NCI-H1694 treated with DMSO at 0.1 percent for 48 hours (cell line): ENCODE measurements at places on chromosomes 2 and 18.

- DNase-seq, result no peak
Measured at GRCh38 chr18:10923551-10924070, 225.8 kb downstream of the PIEZO2 start.

DNA sequence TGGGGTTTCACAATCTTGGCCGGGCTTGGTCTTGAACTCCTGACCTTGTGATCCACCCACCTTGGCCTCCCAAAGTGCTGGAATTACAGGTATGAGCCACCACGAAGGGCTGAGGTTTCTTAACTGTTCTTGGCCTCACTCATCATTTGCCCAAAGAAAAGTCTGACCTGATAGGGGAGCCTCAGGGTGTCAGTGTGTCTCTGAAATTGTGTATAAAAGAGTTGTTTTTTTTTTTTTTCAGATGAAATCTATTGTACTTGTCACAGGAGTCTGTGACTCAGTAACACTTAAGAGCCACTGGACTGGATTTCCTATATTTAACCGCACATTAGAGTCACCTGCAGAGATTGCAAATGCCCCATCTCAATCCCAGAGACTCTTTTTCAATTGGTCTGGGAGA, 16.9 kb downstream of the PMAIP1 start:
- DNase-seq, result no peak

DNA sequence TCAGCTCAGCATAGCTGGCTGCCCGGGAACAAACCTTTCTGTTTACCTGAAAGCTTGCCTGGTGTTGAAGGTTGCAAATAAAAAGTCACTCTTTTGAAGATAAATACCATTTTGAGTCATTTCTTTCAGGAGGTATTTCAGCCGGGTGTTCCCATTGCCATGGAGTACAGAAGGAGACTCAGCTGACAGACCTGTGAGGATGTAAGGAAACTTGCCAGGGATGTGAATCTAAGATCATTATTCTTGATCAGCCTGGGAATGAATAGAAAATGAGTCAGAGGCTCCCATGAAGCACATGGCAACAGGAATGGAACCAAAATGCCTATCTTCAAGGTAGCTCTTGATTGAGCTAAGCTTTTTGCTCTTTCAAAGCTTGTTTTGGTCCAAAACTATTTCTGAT, 231.2 kb downstream of the CYRIA start:
- DNase-seq, result no peak

DNA sequence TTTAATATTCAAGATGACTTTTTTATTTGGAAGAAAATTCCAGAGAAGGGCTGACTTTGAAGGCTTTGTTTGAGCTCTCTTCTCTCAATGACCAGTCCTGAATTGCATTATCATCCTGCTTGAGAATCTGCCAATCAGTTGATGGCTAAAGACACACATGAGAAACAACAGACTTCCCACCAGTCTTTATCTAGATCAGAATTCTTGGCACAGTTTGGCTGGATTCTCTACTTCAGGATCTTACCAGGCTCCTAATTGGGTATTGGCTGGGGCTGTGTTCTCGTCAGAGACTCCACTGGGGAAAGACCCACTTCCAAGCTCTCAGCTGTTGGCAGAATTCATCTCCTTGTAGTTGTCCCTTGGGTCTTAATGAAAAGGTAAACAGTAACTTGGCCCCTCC, 86.0 kb downstream of the WDSUB1 start:
- no peak for DNase-seq

DNA sequence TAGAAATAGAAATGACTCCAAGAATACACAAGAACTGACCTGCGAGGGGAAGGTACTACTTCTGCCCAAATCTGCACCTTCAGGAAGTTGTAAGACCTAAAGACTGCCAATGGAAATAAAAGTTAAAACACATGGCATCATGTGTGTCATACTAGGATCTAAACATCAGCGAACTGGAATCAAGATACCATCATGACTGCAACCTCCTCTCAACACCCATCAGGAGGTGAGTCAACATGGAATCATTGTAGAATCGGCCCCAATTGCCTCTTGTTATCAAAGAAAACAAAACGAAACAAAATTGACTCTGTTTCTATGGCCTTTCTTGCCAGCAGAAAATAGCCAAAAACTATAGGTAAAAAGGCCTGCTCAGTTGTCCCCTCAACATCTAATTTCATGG, 15.1 kb downstream of the RDH14 start:
- DNase-seq, result no peak

DNA sequence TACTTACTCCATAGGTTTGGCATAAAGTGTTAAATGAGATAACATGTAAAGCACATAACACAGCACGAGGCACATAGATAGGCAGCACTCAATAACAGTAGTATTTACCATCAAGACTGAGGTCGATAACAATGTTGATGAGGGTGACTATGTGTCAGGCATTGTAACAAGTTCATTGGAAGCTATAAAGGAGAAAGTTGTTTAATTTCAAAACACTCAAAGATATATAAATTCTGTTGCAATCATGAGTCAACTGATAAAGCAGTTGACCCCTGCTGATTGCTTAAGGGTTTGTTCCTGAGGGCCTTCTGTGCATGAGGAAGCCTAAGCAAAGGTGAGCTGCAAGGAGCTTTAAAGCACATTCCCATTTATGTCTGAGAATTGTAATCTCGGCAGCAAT, 760.5 kb downstream of the SATB2 start:
- DNase-seq, result no peak

- no peak for DNase-seq
Measured at GRCh38 chr18:56374007-56374655, 264.3 kb downstream of the TXNL1 start.

- DNase-seq, result peak; percentile 39
Measured at GRCh38 chr2:152336119-152336853, 1.3 kb downstream of the FMNL2 start.

DNA sequence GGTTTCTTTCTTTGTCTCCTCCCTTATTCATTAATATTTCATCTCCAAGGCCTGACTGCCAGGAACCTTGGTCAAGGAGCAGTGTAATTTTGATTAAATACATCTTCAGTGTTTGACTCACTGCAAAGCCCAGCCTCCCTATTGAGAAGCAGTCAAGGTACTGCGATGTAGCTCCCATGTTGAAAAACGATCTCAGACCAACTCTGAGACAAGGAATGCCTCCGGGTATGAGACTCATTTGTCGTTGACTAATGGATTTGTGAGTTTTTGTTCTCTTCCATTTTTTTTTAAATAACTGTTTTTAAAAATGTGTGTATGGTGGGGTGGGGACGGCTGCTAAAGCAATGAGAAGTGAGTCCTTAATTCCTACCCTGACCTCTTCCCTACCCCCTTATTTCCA, 361.6 kb downstream of the SOX11 start:
- DNase-seq, result no peak

- DNase-seq, result peak; percentile 21
Measured at GRCh38 chr2:235458839-235459273, 35.0 kb upstream of the AGAP1 start.

DNA sequence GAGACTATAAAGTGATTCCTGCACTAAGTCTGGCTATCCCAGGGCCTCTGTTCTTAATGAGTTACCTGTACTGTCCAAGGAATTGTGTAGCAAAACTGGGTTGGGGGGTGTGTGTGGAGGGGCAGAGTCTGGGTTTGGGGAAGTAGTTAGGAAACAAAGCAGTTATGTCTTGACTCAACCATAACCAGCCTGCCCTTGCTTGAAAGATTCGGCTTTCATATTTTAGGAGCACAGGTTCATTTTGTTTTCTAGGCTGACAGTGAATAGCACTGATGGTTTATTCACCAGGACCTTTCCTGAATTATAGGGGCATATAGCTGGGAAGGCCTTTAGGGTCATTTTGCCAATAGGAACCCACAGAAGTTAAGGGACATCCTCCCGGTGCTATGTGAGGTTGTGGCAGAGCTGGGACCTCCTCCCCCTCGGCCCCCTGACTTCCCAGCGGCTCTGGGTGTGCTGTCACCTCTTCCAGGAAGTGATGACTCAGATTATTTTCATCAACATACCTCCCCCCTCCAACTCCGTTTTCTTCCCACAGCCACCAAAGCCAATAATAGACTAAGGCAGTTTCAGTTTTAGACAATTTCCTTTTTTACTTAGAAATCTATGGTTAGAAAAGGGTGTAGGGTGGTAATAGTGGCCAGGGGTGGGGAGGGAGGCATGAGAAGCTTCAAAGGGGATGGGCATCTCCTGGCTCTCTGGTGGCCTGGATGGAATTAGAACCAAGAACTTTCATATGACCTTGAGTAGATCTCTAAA, 44.8 kb downstream of the SETBP1 start:
- no peak for DNase-seq

GRCh38 chr18:61948846-61949438, 56.1 kb upstream of the RNF152 start:
- no peak for DNase-seq

DNA sequence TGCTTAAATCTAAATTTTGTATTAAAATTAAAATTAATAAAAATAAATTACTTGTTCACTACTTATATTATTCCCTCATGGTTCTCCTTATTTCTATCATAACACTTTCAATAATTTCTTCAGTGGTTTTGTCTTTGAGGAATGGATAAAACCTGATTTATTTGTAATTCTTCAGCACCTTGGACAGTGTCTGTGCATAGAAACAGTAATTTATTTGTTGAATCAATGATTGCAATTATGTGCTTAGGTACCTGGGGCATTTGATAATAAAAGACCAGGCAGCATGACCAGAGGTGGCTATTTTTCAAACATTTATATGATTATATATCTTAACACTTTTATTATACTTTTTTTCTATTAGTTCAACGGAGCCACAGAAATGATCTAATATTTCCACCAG, 1062.7 kb downstream of the DSC3 start:
- DNase-seq, result no peak

DNA sequence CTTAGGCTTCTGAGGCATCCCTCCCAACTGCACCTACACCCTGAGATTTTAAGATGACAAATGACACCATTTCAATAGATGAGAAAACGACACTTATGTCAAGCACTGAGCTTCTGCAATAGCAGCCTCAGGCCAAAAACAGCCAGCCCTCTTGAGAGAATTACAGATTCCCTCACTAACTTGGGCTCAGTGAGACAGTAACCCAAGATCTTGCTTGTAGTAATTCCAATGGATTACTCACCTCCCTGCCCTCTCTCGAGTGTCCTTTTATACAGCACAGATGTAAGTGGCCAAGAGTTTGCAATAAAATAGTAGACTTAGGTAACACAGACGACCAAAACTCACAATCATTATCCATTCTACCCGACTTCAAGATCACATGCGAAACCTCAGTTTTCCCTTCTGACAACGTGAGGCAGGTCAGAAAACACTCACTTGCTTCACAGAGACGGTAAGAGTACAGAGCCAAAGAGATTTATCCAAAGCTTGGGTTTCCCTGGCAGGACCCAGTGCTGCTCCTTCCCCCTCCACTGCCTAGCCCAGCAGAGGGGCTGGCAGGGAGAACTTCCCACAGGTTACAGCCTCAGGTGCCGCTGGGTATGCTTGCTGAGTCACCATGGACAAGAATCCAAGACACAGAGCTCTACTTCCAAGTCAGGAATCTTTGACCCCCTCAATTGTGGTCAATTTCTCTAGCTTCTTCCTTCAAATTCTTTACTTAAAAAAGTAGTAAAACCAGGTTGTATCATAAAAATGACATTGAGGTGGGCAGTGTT, 181.4 kb downstream of the MYO5B start:
- DNase-seq, result no peak

DNA sequence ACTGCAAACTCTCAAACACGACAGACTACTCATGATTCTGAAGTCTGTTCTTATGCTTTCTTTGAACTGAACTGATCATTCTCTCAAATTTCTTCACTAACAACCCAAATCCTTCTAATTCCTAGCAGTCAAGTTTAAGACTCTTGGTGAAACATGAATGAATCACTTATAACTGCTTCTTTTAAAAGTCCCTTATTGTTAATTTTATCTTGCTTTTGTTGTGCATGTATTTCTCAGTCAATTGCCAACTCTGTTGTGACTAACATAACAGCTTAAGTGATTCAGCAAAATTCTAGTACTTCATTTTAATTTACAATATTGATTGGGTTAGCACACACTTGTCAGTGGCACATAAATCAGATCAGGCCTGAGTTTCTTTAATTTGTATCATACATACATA, 357.0 kb upstream of the FSIP2 start:
- no peak for DNase-seq

GRCh38 chr2:6793913-6794312, 71.8 kb downstream of the CMPK2 start:
- no peak for DNase-seq

DNA sequence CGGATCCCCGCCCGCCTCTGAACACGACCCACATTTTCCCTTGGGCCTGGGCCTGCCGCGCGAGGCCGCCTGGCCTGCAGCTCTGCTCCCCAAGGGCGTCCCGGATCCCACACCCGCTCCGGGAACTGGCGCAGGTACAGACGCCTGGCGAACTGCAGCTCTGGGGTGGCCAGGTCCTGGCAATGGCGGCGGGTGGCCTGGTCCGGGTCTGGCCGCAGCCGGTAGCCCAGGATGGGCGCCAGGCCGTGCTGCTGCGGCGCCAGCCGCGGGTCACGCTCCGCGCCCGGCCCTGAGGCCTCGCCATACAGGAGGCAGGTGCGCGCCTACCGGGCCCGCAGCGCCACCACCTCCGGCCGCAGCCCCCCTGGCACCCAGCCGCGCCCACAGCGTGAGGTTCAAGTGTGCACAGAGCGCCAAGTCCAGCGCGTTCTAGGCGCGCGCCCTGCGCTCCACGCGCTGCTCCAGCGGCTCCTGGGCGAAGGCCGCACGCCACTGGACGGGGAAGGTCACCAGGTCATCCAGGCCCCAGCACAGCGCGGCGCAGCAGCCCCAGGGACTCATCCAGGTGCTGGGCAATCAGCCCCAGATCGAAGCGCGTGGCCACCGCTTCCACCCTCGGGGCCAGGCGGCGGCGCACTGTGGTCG, 9.5 kb downstream of the AQP12A start:
- no peak for DNase-seq

DNA sequence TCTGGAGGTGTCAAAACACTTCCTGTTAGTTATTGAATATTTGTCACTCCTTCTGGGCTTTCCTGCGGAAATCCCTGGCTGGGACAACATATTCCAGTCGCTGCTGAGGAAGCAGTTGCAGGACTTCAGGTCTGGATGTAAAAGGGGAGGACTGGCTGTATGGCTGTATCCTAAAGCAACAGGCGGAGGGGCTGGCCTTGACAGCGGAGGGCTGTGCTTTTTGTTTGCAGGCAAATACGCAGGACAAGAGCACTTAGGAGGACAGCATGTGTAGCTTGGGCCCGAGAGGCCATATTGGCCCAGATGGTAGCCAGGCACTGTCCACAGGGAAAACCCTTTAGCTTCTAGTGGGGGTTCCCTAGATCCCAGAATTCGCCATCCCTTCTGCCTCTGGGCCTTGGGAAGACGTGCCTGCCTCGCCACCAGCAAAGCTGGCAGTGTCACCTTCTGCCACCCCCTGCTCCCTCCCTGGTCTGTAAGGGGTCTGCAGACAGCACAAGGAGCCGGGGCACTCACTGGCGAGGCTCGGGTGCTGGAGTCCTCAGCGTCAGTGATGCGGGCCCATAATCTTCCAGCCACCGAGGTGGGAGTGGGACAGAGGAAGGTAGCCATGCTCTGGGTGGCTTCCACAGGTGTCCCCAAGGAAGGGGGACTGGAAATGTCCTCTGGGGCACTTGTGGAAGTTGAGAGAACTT, 6.7 kb downstream of the NPPC start:
- no peak for DNase-seq

GRCh38 chr2:107719141-107719540, 107.6 kb upstream of the RGPD4 start:
- no peak for DNase-seq
